ENCODE measurements at places on chromosomes 6 and 20. TPM values are rescaled to one million over a fixed set of nuclear protein-coding genes. Genes with fewer than 3 reads are reported as not detected.

GRCh38 chr6:52574709-52575501, 2.0 kb downstream of the TRAM2 start:
- peak; percentile 78 for DNase-seq

DNA sequence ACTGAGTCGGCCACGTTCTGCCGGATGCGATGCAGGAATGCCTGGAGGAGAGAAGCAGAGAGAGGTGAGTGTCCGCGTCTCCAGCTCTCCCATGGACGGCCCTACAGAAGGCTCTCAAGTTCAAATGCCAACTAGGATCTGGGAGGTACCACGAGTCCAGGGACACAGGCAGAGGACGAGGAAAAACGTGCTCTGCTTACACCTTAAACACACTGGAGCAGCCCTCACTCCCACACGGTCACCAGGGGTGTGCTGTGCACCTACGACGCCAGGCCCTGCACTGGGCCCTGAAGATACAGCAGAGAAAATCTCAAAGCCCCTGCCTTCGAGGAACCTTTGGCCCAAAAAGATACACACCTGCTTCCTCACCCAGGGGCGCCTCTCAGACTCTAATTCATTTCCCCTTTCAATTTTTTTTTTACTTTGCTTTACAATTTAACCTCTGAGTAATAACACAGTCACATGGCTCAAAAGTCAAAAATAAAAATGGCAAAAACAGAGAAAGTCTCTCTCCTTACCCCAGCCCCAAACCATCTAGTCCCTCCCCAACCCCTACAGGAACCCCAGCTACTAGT, 79.9 kb downstream of the PREX1 start:
- no peak for DNase-seq

- DNase-seq: no peak
Observed at GRCh38 chr6:11279284-11279689, 46.8 kb upstream of the NEDD9 start.

DNA sequence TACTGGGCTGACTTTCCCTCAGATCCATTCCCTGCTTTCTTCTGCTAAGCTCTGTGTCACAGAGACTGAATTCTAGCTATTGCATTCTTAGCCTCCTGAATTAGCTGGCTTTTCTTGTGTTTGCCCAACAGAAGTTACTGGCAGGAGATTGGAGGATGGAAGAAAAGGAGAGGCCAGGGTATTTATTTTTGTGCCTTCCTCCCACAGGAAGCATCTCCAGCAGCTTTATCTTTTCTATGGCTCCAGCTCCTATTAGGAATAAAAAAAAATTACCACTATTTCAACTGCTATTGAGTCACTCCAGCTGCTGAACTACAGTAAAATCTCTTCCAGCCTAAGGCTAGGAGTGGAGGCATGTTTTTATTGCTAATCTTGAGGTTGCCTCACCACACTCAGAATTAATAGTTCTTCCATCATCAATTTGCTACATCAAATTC, 492.4 kb downstream of the RFPL4B start:
- DNase-seq: no peak

- DNase-seq: no peak
Observed at GRCh38 chr6:144104898-144105487, 9.6 kb upstream of the SF3B5 start.

- DNase-seq: no peak
Observed at GRCh38 chr6:50661636-50662035, 51.7 kb upstream of the TFAP2D start.

- no peak for DNase-seq
Observed at GRCh38 chr6:52958546-52959255, 36.4 kb downstream of the GSTA4 start.

GRCh38 chr20:44856856-44857448, 28.6 kb upstream of the YWHAB start:
- DNase-seq: no peak

- DNase-seq: no peak
Observed at GRCh38 chr20:8255945-8256632, 124.0 kb downstream of the PLCB1 start.

DNA sequence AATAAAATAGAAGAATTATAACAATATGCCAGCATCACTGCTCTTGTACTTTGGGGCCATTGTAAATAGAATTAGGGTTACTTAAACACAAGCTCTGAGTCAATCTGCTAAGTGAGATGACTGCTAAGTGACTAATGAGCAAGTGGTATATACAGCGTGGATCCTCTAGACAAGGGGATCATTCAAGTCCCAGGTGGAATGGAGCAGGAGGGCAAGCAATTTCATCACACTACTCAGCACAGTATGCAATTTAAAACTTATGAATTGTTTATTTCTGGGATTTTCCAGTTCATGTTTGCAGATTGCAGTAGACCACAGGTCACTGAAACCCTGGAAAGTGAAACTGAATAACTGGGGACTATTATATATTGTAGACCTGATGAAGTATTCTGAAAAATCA, 235.3 kb downstream of the BTBD3 start:
- DNase-seq: no peak

- no peak for DNase-seq
Observed at GRCh38 chr20:32078791-32079190, 26.7 kb downstream of the HCK start.

GRCh38 chr6:1860756-1861348, 251.1 kb downstream of the FOXC1 start:
- no peak for DNase-seq

DNA sequence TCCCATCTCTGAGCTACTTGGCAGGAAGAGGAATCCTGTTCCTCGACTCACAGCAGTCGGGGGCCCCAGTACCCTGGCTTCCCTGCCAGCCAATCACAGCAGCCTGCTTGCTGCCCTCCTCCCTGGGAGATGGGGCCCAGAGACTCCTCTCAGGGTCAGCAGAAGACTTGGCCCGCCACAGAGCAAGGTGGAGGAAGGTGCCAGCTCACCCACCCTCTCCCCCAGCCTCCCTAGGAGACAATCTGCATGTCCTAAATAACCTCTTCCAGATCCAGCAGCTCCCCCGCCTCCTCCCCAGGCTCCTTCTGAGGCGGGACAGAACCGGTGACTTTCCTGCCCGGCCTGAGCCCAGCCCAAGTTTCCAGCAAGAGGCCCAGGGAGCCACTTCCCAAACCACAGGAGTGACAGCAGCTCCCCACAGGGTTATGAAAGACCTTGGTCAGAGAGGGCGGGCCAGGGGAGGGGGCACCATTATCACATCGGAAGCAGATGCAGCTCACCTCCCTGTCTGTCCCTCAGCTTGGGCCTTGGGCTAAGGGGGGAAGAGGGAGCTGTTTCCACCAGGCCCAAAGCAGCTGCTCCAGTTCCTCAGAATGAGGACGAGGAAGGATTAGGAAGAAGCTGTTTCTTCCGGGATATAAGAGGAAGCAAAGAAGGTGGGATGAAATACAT, 2.3 kb downstream of the CCND3 start:
- peak; percentile 29 for DNase-seq

DNA sequence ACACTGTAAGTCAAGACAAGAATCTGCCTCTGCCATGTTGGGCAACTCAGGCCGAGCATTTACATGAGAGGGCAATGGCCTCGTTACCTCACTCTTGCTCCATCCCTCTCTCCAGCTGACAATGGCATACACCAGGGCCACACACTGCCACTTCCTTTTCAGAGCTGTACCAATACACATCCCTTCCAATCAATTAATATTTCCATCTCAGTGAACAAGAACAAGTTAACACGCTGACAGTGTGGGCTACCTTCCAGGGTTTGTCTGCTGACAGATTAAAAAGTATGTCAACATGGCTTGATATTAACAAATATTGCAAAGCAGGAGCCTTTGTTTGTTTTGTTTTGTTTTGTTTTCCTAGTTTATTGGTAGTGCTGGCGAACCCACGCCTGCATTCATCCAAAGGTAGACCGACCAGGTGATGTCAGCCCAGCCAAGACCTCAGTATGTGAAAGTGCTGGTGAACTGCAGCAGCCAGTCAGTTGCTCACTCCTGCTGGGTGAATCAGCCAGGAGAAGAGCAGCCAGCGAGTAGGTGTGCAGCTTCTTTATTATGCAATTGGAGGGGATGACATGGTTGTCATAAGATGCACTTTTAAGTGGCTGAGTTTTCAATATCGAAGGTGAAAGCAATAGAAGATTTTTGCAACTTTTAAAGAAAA, 487.3 kb upstream of the JARID2 start:
- no peak for DNase-seq

DNA sequence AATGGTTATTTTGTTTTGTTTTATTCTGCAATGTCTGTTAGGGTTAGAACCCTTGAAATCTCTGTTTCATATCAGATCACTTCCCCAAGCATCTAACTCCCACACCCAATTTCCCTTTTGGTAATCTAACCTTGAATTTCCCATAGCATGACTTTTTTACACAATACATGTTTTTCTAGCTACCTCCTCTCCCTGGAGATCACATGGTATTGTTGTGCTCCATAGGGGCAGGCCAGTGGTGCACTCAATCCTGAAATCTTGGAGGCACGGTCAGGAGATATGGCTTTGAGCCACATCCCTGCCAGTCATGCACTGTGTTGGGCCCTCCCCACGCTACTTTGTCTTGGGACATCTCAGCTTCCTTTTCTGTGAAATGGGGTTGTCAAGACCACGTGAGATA, 36.7 kb upstream of the NNAT start:
- DNase-seq: no peak

DNA sequence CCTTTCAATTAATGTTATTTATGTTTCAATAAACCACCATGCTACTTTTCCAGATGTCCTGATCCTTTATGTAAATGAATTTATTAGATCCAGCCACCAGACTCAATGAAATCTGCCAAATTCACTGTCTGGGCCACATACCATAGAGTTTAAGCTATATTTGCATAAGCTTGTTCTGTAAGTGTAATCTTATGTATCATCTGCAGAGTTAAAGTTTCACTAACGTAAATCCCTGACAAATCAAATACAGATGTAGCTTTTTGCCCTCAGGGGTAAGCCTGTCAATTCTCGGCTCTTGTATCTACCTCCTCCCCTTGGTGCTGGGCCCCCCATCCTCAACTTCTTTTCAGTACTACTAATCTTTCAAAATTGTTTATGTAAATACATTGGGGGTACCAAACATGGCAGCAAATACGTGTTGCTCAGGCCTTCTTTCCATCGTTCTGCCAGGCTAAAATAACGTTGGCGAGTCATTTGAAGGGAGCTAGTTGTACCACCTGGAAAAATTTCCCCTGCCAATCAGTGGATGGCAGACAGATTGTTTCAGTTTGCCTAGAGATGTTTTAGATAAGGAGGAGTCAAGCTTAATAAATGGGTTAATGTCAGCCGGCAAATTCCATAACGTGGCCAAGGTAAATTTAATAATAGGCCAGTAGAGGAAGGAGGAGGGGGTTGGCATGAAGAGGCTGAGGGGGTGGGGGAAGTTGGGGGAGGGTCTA, 79.6 kb downstream of the RPS12 start:
- no peak for DNase-seq

DNA sequence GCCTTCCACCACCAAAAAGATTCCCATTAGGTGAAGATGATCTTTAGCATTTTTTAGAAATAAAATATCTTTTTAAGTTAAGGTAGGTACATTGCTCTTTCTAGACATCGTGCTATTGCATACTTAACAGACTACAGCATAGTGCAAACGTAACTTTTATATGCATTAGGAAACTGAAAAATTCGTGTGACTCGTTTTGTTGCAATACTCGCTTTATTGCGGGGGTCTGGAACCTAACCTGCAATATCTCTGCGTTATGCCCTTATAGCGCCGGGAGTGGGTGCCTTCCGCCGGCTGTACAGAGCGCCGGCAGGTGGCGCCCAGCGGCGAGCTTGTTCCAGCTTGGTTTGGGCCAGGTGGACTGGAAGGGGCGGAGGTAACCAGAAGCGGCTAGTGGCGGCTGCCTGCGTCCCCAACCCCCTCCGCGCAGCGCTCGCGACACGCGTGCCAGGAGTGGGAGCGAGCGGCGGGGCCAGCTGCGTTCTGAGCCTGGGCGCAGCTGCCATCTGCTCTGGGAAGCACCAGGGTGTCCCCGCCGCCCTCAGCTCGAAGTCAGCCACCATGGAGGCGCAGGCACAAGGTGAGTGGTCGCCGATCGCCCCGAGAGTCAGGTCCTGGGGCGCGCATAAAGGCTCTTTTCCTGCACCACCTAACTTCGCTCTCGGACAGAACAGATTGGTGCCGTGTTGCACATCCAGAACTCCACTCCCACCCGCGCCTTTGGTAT, at the start of gene TPD52L1:
TPD52L1 (plus strand) TSS at position 383 of the 727 bp plus-strand sequence; CDS start at position 562, 179 bp downstream.
- DNase-seq: peak; percentile 81

GRCh38 chr6:169155481-169155880, 98.2 kb downstream of the THBS2 start:
- DNase-seq: no peak

RBM12 gene
- total RNA-seq: 24.7 TPM

CGA gene
- not detected for total RNA-seq

PAK1IP1 gene
- 5.7 TPM for total RNA-seq

EEF1A2 gene
- total RNA-seq: 0.75 TPM

CAP2 gene
- total RNA-seq: 4.8 TPM

RIMS1 gene
- total RNA-seq: not detected

ARG1 gene
- not detected for total RNA-seq

NOX3 gene
- not detected for total RNA-seq

GPANK1 gene
- total RNA-seq: 23.5 TPM

TSHZ2 gene
- 12.9 TPM for total RNA-seq

PNPLA1 gene
- total RNA-seq: 0.79 TPM

OR12D3 gene
- total RNA-seq: not detected

LINC00237 gene
- not detected for total RNA-seq
